NCI-H1417 (cell line): ENCODE measurements at places on chromosomes 16 and 17.

DNA sequence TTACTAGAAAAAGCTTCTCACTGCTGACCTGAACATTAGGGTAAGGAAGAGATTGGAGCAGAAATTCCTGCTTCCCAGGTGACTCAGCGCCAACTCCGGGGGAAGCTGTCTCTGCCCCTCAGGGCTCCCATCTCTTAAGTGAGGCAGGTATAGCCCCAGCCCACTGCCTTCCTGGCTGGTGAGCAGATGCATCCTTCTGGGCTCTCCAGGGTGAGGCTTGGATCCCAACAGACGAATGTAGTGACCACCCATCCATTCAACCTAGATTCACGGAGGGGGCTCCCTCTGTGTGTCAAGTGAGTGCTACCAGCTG is 3.2 kb downstream of the ATP2C2 start:
- no peak for DNase-seq

- DNase-seq: no peak
These were observed 176.6 kb upstream of the IRX6 start for GRCh38 chr16:55147396-55147795.

DNA sequence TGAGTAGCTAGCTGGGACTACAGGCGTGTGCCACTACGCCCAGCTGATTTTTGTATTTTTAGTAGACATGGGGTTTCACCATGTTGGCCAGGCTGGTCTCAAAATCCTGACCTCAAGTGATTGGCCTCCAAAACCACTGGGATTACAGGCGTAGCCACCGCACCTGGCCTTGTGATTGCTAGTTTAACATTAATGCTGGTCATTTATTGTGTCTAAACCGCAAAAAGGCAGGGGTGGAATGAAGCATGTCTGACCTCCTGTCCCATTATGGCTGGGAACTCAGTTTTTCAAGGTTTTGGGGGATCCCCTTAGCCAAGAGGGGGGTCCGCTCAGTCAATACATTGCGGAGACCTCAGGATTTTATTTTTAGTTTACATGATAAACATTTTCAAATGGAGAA is 10.7 kb upstream of the CNGB1 start:
- no peak for DNase-seq

DNA sequence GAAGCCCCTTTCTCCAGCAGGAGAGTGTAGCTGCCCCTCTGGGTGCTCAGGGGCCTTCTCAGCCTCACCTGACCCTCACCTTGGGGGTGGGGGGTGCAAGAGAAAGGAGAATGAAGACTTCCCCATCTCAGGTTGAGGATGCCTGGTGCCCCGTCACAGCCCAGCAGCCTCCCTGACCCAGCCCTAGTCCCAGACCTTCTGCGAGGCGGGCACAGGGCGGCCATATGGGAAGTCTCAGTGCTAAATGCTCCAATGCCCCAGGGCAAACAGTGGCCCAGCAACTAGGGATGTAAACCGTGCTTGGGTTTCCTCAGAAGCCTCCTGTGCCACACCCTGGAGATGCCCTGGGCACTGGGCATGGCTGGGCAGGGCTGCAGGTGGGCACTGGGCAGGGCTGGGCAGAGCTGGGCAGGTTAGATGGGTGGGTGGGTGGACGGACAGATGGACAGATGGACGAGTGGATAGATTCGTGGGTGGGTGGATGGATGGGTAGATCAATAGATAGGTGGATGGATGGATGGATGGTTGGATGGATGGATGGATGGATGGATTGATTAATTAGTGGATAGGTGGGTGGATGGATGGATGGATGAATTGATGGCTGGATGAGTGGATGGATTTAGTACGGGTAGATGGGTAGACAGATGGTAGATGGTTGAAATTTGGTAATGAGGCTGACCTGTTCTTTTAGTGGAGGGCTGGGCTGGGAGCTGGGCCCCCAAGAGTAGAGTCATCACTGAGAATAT is 16.8 kb downstream of the TPSD1 start:
- DNase-seq: no peak

GRCh38 chr17:59757881-59758385 is 50.5 kb downstream of the VMP1 start:
- no peak for DNase-seq

DNA sequence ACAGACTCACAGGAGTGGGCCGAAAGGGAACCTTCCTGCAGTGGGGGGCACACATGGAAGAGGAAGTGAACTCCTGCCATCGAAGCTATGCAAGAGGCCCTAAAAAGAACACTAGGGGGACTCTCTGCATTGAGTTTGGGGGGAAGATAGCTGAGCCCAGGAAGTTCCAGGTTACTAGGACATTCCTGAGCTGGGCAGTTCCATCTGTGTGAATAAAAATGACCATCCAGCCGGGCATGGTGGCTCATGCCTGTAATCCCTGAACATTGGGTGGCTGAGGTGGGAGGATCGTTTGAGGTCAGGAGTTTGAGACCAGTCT is 211.8 kb downstream of the ZNF423 start:
- DNase-seq: no peak

DNA sequence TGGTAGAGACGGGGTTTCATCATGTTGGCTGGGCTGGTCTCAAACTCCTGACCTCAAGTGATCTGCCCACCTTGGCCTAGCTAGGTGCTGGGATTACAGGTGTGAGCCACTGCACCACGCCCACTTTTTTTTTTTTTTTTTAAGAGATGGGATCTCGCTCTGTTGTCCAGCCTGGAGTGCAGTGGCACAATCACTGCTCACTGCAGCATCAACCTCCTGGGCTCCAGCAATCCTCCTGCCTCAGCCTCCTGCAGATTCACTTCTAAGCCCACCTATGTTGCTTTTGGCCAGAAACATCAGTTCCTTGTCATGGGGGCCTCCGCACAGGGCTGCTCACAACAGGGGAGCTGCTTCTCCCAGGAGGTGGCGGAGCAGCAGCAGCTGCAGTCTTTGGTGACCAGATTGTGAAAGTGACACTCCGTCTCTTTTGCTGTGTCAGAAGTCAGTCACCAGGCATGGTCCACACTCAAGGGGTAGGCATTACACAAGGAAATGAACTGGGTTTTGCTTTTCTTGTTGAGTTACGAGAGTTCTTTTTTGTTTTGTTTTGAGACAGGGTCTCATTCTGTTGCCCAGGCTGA is 4.5 kb upstream of the NME4 start:
- DNase-seq: no peak

GRCh38 chr16:10245002-10245401 is 62.8 kb upstream of the GRIN2A start:
- DNase-seq: no peak

- peak; percentile 1 for DNase-seq
These were observed 20.9 kb upstream of the VWA3A start for GRCh38 chr16:22071331-22071910.

DNA sequence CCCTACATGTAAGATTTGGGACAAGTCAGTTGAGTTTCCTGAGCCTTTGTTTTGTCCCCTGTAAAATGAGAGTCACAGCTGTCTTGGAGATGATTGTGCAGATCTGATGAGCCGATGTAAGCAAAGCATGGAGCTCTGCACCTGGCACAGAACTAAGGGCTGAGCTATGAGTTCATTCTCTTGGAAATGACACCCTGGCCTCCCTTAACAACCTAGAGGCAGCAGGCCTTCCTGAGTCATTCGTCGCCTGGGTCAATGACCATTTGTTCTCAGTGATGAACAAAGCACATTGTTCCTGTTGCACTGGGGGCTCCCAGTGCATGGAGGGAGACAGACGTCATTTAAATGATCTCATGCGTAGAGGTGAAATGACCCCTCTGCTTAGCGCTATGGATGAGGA is 62.8 kb upstream of the GCSH start:
- no peak for DNase-seq

DNA sequence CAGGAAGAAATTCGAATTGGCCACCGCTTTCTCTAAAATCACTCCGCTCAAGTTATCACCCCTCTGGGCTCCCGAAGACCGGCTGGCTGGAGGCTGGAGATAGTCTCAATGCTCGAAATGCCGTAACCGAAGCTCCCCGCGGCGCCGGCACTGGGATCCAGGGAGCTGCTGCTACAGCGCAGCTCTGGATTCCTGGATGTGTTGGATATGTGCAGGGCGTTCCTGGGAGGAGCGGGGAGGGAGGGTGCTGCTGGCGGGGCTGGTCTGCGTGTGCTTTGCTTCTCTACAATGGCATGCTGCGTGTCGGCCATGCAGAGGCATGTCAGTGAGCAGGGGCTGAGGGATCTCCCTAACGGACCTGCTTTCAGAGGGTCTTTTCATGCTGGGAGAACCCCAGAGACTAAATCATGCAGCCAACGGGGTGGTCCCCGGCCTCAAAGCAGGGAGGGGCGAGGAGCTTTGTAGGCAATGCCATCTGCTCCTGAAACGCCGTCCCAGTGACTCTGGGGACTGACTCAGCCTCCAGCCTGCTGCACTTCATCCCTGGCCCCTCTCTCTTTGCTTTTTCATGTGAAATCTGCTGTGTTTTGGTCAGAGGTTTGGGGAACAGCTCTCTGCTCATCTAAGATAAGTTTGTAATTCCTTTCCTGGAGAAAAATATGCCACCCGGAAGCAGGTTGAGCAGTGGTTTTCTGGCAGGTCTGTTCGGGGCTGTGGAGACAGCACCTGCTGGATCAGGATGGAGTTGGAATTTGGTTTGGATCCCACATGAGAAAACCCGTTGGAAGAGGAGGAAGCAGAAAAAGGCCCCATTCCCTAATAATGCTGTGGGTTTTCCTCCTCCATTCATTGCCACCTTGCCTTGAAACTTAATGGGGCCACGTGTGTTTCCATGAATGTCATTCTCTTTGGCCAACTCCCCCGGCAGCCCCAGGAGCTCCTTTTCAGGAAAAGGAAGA is 311.4 kb downstream of the SEC14L1 start:
- DNase-seq: peak; percentile 84

GRCh38 chr17:16068323-16068722 is 68.7 kb downstream of the TTC19 start:
- no peak for DNase-seq

GRCh38 chr17:17766077-17766743 is 70.6 kb downstream of the SREBF1 start:
- no peak for DNase-seq

DNA sequence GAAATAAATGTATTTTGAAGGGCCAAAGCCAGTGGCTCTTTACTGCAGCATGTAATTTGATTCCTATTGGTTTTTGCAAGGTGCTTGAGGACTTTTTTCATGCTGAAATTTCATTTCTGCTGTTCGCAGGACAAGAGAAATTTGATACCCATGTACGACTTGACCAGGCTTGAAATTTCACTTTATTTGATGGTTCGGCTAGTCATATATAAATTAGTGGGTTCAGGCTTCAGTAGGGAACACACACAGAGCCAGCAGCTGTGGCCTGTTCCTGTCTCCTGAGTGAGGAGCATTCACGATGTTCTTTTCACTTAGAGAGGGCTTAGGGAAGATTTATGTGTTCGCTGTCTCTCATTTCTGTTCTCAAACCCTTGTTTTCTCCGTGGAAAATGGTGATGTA is 258.4 kb upstream of the CACNG5 start:
- no peak for DNase-seq

- DNase-seq: peak; percentile 63
These were observed 1.1 kb upstream of the CRHR1 start for GRCh38 chr17:45782889-45783592.

DNA sequence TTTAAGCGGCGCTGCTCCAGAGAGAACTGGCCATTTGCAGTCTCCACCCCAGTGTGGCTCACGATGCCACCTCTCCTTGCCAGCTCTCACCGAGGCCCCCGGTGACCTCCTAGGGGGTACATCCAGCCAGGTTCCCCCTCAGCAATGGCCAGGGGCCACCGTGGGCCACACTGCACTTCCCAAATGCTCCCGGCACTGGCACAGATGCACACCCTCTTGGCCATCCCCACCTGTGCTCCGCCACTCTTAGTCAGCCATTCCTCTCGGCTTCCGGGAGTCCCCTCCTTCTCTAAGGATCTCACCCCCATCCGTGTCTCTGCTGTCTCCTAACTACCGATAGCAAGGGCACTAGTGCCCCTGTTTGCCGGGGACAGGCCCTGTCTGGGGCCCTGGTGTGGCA is 25.8 kb downstream of the MLYCD start:
- DNase-seq: no peak

GRCh38 chr17:17303010-17303846 is at the start of gene NT5M:
Gene NT5M, plus strand, starts transcription at chr17:17303373. Its CDS starts 178 bp downstream, at chr17:17303551.
- peak; percentile 81 for DNase-seq

DNA sequence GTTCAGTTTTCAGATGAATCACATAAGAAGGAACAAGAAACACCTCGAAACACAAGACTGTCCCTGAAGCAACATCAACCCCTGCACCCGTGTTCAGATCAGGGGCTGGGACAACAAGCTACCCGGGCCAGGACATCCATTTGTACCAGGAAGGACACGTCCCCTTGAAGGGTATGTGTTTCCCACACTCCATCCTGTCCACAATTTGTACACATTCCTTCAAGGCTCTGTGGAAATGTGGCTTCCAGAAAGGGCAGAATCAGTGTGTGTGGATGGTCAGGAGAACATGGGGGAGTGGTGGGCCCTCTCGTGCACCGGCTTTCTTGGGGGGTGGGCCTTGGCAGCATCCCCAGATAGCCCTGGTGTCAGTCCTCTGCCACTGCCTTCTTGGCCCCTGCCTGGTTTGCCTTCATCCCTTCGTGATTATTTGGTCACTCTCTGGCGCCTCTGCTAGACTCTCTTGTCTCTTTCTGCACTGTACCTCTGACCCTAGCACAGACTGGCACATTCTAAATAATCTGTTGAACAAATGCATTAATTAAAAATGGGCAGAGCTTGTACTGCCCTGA is 10.3 kb downstream of the KIFC3 start:
- no peak for DNase-seq

- no peak for DNase-seq
These were observed 34.7 kb upstream of the KCNJ16 start for GRCh38 chr17:70040336-70040735.

- DNase-seq: no peak
These were observed 48.7 kb upstream of the NDRG4 start for GRCh38 chr16:58451265-58451689.

DNA sequence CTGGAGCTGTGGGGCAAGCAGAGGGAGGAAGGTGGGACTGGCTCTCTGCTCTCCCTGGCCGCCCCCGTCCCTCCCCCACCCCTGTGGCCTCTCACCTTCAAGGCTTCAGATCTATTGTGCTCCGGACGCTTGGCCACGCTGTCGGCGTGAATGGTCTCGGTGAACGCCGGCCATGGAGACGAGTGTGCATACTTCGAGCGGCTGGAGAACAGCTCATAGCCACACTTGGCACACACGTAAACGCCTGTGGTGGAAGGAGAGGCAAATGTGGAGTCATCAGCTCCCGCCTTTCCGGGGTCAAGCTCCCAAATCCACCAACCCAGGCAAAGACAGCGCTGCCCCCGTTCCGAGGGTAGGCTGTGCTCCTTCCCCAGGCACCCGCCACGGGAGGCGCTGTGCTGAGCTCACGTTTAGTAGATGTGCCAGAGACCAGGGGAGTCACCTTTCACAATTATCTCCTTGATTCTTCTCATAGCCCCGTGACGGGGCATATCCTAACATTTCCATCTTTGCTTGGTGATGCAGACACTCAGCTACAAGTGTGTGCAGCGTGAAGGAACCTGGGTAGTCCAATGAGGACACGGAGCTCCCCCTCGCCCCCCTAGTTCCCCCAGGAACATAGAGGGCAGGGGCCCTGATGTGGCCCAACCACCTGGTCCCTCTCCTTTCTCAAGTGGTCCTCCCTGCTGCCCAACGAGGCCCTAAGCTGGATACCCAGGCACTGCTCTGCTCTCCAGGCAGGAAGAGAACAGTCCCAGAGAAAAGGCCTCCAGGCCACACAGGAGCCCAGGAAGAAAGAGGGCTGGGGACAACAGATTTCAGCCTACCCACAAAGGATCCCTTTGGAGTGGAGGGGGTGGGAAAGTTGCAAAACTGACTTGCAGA is 1.6 kb downstream of the MSRB1 start:
- DNase-seq: no peak
